NCI-H460 (cell line): ENCODE measurements at places on chromosomes 4 and X. TPM values are rescaled to one million over a fixed set of nuclear protein-coding genes. Genes with fewer than 3 reads are reported as not detected.

GRCh38 chr4:52001616-52002015 is 18.5 kb downstream of the LRRC66 start:
- DNase-seq: no peak

DNA sequence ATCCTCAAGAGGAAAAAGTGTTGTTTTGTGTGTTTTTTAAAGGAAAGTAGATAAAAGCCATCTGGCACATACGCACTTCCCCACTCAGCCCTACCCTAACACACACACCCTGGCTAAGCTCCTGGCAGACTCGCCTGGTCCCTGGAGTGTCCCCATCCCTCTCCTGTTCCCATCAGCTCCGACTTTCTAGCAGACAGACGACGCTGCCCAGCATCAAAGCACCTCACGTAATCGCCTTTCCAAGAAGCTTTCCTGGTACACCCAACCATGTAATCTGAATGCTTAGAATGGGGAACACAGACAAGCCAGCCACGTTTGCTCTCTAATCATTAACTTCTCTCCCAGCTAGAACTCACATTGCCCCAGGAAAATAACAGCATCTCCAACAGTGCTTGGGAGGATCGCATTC is 116.2 kb downstream of the AFAP1 start:
- DNase-seq: no peak

KLHL13 gene
- total RNA-seq: 2.7 and 5.3 TPM in 2 replicates

DNA sequence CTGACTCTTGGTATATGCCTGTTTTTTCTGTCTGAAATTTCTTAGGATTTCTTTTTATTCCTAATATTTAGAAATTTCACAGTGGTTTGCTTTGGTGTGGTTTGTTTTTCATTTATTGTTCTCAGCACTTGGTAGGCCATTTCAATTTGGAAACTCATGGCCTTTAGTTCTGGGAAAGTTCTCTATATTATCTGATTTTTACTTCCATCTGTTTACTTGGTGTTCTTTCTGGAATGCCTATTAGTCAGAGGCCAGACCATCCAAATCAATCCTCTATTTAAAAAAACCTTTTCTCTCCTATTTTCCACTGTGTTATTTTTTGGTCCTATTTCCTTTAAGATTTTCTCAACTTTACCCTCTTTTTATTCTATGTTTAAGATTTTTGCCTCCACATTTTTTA is 188.1 kb upstream of the SFRP2 start:
- no peak for DNase-seq

- DNase-seq: no peak
Measured at GRCh38 chrX:52983321-52984000, 25.1 kb upstream of the FAM156A start.

GRCh38 chr4:150078579-150079080 is 385 bp downstream of the DCLK2 start:
- DNase-seq: peak; percentile 30

DNA sequence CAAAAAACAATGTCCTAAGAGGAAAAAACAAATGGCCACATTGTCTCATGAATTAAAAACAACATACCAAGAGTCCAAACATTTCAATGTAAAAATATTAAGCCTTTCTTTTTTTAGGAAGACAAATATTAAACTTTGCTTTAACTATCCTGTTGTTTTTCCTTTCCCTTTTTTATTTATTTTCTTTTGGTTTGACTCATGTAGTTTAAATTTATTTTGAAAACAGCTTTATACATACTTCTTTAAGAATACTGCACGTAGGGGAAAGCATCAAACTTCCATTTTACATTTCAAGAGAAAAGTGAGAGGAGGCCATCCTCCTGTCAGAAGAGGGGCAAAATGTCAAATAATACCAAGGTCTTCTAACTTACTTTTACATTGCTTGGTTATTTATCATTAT is 8.7 kb downstream of the GAB1 start:
- no peak for DNase-seq

GRCh38 chrX:53716328-53717088 is 30.0 kb upstream of the HUWE1 start:
- DNase-seq: no peak

- DNase-seq: no peak
Measured at GRCh38 chr4:117821834-117822233, 212.5 kb upstream of the NDST3 start.

SATL1 gene
- 0.17 and 0.37 TPM in 2 replicates for total RNA-seq

ARMCX4 gene
- 0.10 TPM in 1 of 2 replicates, not detected in the other for total RNA-seq
